ENCODE measurements at places on chromosomes 13 and 19.

DNA sequence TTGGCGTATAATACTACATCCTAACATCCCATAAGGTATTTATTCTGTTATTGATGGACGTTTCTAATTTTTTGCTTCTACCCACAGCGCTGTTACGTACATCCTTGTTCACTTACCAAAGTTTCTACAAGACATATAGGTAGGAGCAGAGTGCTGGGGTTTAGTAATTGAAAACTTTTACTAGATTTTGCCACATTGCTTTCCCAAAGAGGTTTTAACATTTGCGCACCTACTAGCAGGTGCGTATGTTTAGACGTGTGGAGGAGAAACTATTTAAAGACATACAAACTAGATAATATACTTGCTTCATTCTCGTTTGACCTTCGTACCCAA is 559 bp upstream of the RPL21 start:
- DNase-seq, result no peak
- peaks cover 9% of the 10 kb centered on the region for H3K36me3 ChIP-seq
- no peak overlapping the region for H3K27ac ChIP-seq
- peak overlapping the region; percentile 71 for H3K4me3 ChIP-seq
- H3K4me1 ChIP-seq, result no peaks in the 10 kb centered on the region

DNA sequence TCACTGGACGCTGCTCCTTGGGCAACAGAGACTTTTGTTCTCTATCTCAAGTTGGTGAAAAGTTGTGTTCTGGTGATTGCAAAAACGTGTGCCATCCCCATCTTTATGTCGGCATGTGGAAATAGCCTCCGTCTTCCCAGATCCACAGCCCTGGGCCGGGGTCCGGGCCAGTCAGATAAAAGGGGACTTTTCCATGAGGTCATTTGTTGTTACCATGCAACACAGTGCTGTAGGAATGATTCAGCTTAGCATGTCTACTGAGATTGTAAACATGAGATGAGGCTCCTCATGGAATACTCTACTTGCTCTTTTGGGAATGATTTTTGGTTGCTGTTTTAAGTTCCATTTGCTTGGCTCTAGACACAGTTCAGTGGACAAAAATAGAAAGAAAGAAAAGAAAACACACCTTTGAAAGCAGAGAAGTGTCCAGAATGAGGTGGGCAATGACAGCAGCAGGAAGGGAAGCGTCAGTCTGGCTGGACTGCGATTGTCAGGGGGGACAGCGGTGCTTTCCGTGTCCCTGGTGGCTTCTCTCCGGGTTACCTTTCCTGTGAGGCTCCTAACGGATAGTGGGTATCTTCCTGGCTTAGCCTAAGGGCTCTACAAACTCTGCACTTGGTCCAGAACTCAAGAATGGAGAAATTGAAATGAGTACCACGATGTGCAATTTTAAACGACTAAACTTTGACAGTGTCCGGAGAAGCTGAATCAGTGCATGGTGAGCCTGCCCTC is 91.6 kb downstream of the TEX29 start:
- H3K4me1 ChIP-seq, result no peaks in the 10 kb centered on the region
- H3K36me3 ChIP-seq, result no peaks in the 10 kb centered on the region
- no peak for DNase-seq
- no peak overlapping the region for H3K4me3 ChIP-seq
- H3K27ac ChIP-seq, result no peak overlapping the region
- peaks cover 20% of the 10 kb centered on the region for H3K27me3 ChIP-seq

DNA sequence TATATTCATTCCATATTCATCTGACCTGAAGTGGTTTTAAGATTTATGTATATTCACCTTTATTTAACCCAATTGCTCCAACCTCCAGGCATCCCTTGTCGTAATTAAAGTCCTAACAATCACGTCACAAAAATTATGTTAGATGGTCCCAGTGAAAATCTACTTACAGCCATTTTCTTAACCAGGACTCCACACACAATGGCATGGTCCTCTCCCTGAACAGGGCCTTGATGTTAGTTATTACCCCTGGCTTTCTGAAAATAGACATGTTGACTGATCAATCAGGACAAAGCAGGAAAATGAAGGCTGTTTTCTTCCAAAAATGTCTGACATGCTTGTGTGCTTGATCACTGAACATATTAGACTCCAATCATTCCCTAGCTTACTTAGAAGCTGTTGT is 542.7 kb upstream of the SLITRK5 start:
- no peak for DNase-seq
- H3K36me3 ChIP-seq, result no peaks in the 10 kb centered on the region
- H3K27ac ChIP-seq, result no peak overlapping the region
- H3K27me3 ChIP-seq, result no peaks in the 10 kb centered on the region
- no peak overlapping the region for H3K4me3 ChIP-seq
- peaks cover 6% of the 10 kb centered on the region for H3K4me1 ChIP-seq

DNA sequence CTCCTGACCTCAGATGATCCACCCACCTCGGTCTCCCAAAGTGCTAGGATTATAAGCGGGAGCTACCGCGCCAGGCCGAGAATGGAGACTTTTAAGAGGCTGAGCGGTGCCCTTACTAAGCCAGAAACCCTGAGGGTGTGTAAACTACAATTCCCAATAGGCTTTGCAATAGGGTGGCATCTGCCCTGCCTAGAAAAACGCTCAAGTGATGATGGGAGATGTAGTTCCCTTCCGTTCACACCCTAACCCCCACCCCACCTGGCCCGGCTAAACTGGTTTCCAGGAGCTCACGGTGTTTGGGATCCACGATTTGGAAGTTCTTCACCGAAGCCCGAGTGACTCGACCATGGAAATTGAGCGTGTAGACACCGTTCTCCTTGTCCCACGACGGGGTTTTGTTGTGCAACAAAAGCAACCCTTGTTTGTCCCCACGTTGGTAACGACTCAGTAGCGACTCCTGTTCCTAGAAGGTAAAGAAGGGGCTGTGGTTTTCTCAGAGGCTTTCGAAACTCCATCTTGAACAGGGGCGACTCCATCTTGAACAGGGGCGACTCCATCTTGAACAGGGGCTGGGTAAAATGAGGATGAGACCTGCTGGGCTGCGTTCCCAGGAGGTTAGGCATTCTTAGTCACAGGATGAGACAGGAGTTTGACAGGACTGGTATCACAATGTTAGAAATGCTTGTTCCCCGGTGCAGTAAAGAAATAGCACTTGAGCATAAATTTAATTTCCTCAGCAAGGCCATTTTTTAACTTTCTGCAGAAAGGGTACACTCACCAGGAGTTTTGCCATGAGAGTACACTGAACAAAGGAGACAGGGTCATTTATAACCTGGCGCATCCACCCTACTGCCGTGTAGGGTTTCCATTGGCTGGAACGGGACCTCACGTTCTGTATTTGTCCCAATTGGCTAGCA is 9.8 kb downstream of the PPP1R15A start:
- no peak overlapping the region for H3K4me3 ChIP-seq
- peaks cover 8% of the 10 kb centered on the region for H3K36me3 ChIP-seq
- DNase-seq, result no peak
- no peaks in the 10 kb centered on the region for H3K4me1 ChIP-seq

GRCh38 chr13:95588134-95588533 is 35.6 kb downstream of the CLDN10 start:
- H3K36me3 ChIP-seq, result peaks cover 43% of the 10 kb centered on the region
- no peak for DNase-seq
- no peaks in the 10 kb centered on the region for H3K4me1 ChIP-seq
- H3K27ac ChIP-seq, result no peak overlapping the region
- H3K4me3 ChIP-seq, result no peak overlapping the region

GRCh38 chr13:39154041-39154440 is 115.8 kb downstream of the NHLRC3 start:
- H3K27me3 ChIP-seq, result peaks cover 2% of the 10 kb centered on the region
- no peak for DNase-seq
- no peaks in the 10 kb centered on the region for H3K4me1 ChIP-seq
- H3K4me3 ChIP-seq, result no peak overlapping the region

DNA sequence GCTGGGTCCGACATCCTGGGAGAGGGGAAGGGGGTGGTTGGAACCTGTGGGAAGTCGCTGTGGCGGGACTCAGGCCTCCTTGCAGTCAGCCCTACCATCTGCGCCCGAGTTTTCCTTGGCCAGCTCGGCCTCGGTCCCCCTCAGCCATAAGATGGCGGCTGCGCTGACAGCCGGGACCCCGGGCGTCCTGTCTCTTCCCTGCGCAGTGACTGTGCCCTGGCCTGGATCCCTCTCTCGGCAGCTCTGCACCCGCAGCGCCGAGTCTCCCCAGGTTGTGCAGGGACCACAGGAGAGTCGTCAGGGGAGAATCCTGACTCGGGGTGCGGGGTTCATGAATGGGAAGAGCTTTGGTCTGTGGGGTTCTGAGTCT is 345 bp downstream of the ZNF257 start:
- H3K4me3 ChIP-seq, result peak overlapping the region; percentile 43
- no peak overlapping the region for H3K27ac ChIP-seq
- no peaks in the 10 kb centered on the region for H3K4me1 ChIP-seq
- no peaks in the 10 kb centered on the region for H3K36me3 ChIP-seq
- no peaks in the 10 kb centered on the region for H3K27me3 ChIP-seq

DNA sequence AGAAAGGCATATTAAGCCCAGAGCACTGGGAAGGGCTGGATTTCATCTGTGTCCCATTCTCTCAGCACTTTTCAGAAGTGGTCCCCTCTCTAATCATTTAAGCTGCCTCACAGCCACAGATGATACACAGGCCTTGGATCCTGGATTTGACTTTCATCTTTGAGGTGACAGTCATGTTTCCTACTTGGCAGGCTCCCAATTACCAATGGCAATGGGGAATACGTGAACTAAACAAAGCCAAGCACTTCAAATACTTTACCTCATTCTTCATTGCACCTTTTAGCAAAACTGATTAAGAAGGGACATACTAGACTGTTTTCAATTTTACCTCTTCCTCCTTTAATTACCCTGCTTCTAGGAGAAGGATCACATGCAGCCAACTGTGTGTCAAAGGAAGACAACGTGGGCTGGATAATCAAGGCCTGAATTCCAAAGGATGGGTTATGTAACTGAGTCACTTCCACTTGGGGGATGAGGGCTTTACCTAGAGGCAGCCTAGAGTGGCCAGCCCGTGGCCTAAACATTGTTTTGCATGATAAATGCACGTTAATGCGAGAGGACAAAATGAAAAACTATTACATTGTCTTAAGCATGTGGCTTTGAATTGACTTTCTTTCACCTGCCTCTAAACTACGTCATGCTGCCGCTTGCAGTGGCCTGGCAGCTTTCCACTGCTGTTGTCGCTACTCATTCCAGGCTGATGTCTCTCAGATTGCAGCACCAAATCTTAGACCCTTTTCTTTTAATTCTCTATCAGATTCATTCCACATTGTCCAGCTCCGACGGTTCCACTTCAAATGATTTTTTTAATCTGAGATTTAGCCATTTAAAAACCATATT is 95.0 kb downstream of the KCTD12 start:
- peaks cover 2% of the 10 kb centered on the region for H3K4me1 ChIP-seq
- no peak overlapping the region for H3K27ac ChIP-seq
- H3K27me3 ChIP-seq, result no peaks in the 10 kb centered on the region
- DNase-seq, result no peak
- H3K36me3 ChIP-seq, result no peaks in the 10 kb centered on the region

- no peak for DNase-seq
- H3K4me1 ChIP-seq, result no peaks in the 10 kb centered on the region
- no peak overlapping the region for H3K27ac ChIP-seq
- H3K36me3 ChIP-seq, result no peaks in the 10 kb centered on the region
- no peak overlapping the region for H3K4me3 ChIP-seq
These were observed 21.0 kb upstream of the HOMER3 start for GRCh38 chr19:18961767-18962620.
